ENCODE measurements at places on chromosomes 2 and 18.

DNA sequence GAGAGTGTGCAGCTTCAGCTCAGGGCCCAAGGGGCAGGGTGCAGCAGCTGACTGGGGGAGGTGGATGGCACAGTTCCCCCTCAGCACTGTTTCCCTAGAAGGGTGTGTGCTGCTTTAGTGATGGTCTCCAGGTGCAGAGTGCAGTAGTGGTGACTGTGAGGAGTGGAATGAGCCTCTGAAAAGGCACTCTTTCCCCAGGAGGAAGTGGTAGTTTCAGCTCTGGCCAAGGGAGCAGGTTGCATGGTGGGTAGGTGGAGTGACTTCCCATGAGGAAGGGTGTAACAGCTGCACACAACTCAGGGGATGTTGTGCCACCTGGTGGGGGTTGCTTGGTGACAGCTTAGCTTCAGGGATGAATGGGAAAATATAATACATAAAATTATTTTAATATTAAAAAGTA lies 251.5 kb upstream of the NXPH2 start:
- no peaks in the 10 kb centered on the region for H3K27me3 ChIP-seq
- no peak overlapping the region for H3K27ac ChIP-seq
- H3K4me1 ChIP-seq = no peaks in the 10 kb centered on the region
- no peak for DNase-seq
- H3K36me3 ChIP-seq = no peaks in the 10 kb centered on the region

DNA sequence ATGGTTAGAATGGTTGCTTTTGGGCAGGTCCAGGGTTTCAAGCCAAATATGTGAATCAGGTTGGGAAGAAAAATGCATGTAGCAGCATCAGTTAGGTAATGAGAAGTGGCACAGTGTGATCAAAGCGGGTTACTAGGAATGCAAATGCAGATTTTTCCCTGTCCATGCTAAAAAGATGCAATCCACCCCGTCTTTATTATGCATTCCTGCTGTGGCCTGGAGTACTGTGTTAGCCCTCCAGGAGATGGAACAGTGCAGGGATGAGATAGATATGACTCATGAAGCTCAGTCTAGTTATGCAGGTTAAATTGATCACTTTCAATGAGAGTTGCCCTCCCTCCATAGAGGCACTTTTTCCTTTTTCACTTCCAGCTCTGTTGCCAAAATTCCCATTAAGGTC lies 283.8 kb downstream of the CTNNA2 start:
- no peaks in the 10 kb centered on the region for H3K36me3 ChIP-seq
- H3K27me3 ChIP-seq = no peaks in the 10 kb centered on the region
- H3K4me3 ChIP-seq = no peak overlapping the region
- no peak overlapping the region for H3K27ac ChIP-seq
- no peak for DNase-seq

- no peak overlapping the region for H3K27ac ChIP-seq
- no peaks in the 10 kb centered on the region for H3K36me3 ChIP-seq
- H3K27me3 ChIP-seq = no peaks in the 10 kb centered on the region
- peaks cover 5% of the 10 kb centered on the region for H3K4me1 ChIP-seq
- DNase-seq = no peak
Measured at GRCh38 chr2:172275239-172275638, 152.1 kb upstream of the ITGA6 start.

DNA sequence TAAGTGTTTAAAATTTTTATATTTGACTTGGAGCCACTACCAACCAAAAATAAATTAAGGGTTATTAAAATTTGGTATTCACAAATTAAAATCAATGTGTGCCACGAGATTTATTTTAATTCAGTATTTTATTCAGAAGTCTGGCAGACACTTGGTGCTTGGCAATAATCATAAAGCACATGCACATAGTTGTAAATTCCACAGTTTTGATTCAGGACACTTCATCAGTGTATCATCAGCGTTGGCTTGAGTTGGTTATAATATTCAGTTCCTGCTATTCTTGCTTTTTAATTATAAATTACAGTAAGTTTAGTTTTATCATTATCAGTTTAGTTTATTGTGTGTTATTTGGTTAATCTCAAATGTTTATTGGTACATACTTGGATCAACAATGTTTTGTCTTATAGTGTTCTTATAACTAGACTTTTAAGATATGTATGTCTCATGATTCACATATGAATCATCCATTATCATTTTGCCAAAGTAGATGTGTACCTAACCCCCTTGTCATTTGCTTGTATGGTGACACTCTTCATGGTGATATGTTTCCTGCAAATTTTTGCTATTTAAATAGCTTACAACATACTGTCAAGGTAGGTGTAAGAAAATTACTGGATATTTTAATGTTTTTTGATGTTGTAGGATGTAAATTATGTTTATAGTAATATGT lies 237.9 kb downstream of the BABAM2 start:
- H3K27me3 ChIP-seq = no peaks in the 10 kb centered on the region
- DNase-seq = no peak
- H3K36me3 ChIP-seq = no peaks in the 10 kb centered on the region
- no peak overlapping the region for H3K4me3 ChIP-seq
